Stimulated activated CD4-positive, alpha-beta T cell treated with anti-CD3 and anti-CD28 coated beads, TNF-alpha, amount 100 ng/mL, for 48 hours (primary cell): ENCODE measurements at places on chromosomes 12 and 14.

DNA sequence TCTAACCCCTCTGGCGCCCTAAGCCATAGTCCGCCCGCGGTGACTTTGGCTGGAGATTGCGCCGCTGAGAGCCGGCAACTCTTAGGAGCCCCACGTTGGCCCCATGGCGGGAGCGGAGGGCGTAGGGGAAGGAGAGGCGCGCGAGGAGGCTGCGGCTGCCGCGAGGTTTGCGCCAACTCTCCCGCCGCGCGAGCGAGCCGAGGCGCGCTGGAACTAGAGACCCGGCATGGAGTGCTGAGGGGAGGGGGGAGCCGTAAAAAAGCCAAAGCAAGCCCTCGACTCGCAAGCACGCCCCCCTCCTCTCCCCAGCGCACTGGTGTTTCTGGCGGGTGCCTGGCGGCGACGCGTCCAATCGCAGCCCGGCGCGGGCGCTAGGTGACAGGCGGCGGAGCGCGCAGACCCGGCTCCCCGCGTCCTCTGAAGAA, at the start of gene SYT10:
TSS of gene SYT10 (minus strand) at position 233 of the 425 bp plus-strand sequence. CDS start 297 bp downstream, outside the sequence.
- no peak for DNase-seq

- DNase-seq = no peak
These were observed 83.9 kb downstream of the ADCK1 start for GRCh38 chr14:77883847-77884238.

DNA sequence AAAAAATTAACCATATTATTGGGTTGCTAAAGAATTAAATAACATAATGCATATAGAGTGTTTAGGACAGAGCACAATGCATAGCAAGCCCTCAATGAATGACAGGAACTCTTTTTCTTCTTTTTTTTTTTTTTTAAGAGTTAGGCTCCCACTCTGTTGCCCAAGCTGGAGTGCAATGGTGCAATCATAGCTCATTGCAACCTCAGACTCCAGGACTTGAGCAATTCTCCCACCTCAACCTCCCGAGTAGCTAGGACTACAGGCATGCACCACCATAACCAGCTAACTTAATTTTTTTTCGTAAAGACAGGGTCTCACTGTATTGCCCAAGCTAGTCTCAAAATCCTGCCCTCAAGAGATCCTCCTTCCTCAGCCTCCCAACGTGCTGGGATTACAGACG, 20.5 kb upstream of the MTERF2 start:
- DNase-seq = no peak

DNA sequence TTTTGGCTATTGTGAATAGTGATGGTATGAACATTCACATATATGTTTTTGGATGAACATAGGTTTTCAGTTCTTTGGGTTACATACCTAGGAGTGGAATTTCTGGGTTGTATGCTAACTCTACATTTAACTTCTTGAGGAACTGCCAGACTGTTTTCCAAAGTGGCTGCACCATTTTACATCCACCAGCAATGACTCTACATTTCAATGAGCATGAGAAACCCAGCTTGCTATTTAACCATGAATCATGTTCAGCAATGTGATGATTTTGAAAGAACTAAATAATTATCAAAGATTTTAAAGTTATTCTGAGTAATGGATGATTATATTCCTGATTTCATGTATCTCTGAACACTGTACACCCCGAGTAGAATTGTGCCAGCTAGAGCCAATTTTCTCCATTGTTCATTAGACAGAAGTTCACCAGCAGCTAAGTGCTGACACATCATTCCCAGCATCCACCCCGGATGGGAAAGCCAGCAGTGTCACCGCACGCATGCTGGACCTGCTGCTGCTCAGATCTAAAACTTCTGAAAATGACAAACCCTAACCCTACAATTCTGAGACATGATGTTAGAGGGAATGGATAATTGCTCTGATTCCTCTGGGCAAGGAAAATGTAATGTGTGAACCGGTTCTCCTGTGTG, 13.3 kb upstream of the ANAPC5 start:
- DNase-seq = no peak

GRCh38 chr12:131912518-131913274, 16.4 kb upstream of the PUS1 start:
- no peak for DNase-seq

DNA sequence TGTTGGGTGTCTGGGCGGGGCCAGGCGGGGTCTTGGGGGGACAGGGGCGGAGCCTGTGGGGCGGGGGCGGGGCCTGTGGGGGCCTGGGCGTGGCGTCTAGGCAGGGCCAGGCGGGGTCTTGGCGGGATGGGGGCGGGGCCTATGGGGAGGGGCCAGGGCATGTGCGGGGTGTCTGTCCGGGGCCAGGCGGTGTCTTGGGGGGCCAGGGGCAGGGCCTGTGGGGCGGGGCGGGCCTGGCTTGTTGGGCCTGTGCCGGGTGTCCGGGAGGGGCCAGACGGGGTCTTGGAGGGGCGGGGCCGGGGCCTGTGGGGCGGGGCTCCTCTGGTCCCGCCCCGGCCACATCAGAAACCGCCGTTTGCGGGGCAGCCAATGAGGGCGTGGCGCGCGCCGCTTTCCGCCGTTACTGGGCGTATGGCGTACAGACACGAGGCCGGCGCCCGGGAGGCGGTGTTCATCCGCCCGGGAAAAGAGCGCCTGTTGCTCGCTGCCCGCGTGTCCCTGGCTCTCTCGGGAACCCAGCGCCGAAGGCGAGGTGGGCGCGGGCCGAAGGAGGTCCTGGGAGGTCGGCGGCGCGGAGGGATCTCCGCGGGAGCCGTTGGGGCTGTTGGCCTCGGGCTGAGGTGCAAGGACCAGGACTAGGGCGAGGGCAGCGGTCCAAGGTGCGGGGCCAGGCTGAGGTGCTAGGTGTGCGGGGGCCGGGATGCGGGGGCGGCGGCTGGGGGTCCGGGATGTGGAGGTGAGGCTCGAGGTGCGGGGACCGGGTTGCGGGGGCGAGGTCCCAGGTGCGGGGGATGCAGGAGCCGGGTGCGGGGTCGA, at the start of gene PIWIL1:
TSS of gene PIWIL1 (plus strand) at position 400 of the 816 bp plus-strand sequence. CDS start 4,705 bp downstream, outside the sequence.
- DNase-seq = no peak

GRCh38 chr12:71312768-71313403, 126.7 kb upstream of the LGR5 start:
- DNase-seq = no peak
